ENCODE measurements at places on chromosomes 3 and 15.
A peak's percentile ranks its signal among the peaks of the same experiment; 100 is the strongest.

DNA sequence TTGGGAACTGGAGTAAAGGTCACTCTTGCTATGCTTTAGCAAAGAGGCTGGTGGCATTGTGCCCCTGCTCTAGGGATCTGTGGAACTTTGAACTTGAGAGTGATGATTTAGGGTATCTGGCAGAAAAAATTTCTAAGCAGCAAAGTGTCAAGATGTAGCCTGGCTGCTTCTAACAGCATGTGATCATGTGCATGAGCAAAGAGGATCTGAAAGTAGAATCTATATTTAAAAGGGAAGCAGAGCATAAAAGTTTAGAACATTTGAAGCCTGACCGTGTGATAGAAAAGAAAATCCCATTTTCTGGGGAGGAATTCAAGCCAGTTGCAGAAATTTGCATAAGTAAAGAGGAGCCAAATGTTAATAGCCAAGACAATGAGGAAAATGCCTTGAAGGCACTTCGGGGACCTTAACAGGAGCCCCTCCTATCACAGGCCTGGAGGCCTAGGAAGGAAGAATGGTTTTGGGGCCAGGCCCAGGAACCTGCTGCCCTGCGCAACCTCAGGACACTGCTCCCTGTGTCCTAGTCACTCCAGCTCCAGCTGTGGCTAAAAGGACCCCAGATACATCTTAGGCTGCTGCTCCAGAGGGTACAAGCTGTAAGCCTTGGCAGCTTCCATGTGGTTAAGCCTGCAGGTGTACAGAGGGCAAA, 212.2 kb upstream of the LINGO1 start:
- no peak for DNase-seq

GRCh38 chr3:64021922-64022321, 1.4 kb downstream of the PSMD6 start:
- no peak for DNase-seq

- DNase-seq = no peak
These were observed 200.3 kb upstream of the UMPS start for GRCh38 chr3:124529826-124530571.

- DNase-seq = no peak
These were observed 7.0 kb downstream of the PPCDC start for GRCh38 chr15:75030424-75030823.

DNA sequence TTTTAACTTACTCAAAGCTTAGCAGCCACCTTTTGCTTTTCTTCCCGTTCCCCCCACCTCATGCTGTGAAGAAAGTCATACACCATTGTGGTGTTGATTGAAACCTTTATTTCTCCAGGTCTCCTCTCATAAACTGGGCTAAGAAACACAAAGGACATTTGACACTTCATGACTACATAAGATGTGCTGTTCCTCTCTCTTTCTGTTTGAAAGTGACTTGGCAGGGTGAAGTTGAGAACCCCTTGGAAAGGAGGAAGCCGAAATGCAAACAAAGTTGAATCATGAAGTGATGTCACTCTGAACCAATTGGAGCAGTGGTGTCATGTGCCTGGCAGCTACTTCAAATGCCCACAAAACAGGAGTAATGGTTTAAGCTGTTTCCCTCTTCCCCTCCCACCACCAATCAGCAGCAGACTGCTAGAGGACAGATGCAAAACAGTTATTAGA, 174.7 kb downstream of the IGF1R start:
- no peak for DNase-seq

- no peak for DNase-seq
These were observed 107.6 kb downstream of the TGFBR2 start for GRCh38 chr3:30713885-30714503.

DNA sequence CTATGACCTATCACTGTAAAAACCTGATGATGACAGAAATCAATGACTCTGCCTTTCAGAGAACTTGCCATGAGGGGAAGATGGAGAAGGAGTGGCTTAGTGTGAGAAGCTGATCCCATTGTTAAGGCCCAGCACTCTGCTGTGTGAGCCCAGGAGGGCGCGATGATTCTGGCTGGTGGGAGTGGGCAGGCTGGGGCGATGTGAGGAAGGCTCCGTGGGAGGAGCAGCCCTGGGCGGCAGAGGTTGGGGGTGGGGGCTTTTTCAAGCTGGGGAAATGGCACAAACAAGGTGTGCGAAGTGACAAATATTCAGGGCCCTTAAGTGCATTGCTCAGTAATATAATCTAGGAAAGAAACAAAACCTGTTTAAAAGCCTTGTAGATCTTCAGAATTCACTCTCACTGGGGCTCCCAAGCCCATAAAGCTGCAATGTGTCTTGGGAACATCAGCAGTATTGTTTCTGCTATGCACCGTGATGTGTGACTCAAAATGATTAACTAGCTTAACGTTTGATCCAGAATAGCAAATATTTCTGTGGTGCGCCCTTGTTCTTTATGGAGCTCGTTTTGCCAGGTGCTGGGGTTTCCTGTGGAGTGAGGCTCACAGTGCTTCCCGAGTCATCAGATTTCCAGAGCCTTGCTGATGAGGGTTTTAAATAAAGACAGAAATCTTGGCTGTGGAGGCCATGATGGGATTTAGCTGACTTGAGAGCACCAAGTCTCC, 141.0 kb downstream of the CHDH start:
- no peak for DNase-seq

DNA sequence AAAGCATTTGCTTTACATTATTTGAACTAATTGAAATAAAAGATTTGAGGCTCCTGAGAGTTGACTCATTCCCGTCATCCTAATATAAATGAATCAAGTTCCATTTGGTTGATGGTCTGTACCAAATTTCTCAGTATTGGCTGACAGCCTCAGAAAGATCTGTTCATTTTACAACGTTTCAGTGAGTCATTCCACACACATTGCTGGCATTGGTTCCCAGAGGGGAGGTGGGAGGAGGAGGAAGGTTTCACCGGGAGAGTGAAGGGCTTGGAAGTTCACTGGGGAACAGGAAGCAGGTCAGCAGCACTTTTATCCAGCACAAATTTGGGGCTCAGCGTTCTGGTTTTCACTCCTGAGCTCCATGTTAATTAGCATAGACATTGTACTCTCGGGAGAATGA, 176.7 kb upstream of the CADPS start:
- no peak for DNase-seq

- no peak for DNase-seq
These were observed 93.4 kb downstream of the KCNMB2 start for GRCh38 chr3:178629430-178630178.

GRCh38 chr15:74201710-74202420, 722 bp downstream of the STRA6 start:
- DNase-seq = no peak

GRCh38 chr3:67517781-67518180, 136.6 kb downstream of the SUCLG2 start:
- DNase-seq = no peak

- no peak for DNase-seq
These were observed 40.2 kb downstream of the SMAD6 start for GRCh38 chr15:66742286-66742685.

DNA sequence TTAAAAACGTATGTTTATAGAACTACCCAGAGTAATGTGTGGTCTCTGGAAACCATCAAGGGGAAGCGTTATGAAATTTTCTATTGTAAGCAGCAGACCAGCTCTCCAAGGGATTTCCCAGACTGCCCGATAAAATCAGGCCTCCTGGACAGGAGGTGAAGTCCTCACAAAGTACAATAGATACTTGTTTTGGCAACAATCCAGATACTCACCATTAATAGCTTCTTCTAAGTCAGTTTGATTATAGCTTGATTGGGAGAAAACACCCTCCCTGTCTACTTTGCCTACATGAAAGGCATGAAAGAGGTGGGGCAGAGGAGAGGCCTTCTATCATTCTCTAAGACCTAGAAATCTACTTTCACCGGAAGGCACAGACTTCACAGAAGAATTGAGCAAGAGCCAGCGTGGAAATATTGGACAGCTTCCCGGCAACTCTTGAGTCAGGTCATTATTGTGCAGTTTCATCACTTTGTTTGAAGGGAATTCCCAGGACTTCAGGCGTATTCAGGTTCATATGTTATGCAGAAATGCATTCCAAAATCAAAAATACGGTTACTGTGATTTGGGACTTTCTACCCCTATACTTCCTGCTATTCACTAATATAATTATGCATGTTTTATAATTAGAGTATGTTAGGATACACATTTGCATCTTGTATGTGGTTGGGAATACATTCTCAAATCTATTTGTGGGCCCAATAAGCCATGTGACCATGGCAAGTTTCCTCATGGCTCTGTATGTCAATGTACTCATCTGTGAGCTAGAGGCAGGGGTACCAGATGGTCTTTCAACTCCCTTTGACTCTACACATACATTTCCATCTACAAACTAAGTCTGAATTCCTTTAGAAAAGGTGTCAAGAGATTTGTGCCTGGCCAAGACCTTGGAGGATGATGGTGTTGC, 103.5 kb downstream of the CD47 start:
- no peak for DNase-seq

GRCh38 chr15:31438601-31439265, 112.1 kb downstream of the KLF13 start:
- DNase-seq = no peak

- no peak for DNase-seq
These were observed 497.9 kb upstream of the SGO1 start for GRCh38 chr3:20683910-20684309.

GRCh38 chr3:132803889-132804288, 81.7 kb upstream of the NPHP3 start:
- DNase-seq = no peak

GRCh38 chr3:115715241-115715745, 92.0 kb downstream of the GAP43 start:
- DNase-seq = no peak

- DNase-seq = no peak
These were observed 58.5 kb downstream of the ERC2 start for GRCh38 chr3:56409790-56410189.

GRCh38 chr15:68228143-68228970, 1.2 kb downstream of the CLN6 start:
- no peak for DNase-seq

DNA sequence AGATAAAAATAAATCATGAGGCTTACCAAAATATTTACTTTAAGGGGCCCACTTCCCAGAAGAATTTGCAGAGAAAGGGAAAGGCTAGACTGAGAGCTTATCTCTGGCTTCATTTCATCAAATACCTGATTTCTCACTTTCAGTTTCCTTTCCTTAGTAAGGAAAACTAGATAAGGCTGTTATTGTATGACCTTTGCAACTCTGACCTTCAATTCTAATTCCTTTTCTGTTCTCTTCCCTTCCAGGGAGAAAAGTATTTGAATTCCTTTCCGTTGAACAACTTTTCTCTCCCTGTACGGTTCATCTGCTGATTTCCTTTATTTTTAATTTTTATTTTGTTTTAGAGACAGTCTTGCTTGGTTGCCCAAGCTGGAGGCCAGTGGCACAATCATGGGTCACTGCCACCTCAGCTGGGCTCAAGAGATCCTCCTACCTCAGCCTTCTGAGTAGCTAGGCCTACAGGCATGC, 7.1 kb upstream of the PXK start:
- no peak for DNase-seq

DNA sequence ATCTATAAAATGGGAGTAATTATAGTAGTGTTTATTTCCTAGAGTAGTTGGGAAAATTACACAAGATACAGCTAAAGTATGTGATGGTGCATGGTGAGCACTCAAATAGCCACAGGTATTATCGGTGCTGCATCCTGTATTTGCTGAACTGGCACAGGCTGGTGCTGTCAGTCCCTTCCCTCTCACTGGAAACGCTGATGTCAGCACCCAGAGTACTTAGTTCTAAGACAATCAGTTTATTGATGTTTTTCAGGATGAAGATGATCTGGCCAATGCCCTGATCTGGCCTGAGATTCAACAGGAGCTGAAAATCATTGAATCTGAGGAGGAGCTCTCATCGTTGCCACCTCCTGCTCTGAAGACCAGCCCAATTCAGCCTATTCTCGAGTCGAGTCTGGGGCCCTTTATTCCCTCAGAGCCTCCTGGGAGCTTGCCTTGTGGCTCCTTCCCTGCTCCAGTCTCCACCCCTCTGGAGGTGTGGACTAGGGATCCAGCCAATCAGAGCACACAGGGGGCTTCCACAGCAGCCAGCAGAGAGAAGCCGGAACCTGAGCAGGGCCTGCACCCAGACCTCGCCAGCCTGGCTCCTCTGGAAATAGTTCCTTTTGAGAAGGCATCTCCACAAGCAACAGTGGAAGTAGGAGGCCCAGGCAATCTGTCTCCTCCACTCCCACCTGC, 49.7 kb downstream of the TMEM39A start:
- DNase-seq = no peak

- no peak for DNase-seq
These were observed 34.6 kb upstream of the SPRED1 start for GRCh38 chr15:38217788-38218609.

DNA sequence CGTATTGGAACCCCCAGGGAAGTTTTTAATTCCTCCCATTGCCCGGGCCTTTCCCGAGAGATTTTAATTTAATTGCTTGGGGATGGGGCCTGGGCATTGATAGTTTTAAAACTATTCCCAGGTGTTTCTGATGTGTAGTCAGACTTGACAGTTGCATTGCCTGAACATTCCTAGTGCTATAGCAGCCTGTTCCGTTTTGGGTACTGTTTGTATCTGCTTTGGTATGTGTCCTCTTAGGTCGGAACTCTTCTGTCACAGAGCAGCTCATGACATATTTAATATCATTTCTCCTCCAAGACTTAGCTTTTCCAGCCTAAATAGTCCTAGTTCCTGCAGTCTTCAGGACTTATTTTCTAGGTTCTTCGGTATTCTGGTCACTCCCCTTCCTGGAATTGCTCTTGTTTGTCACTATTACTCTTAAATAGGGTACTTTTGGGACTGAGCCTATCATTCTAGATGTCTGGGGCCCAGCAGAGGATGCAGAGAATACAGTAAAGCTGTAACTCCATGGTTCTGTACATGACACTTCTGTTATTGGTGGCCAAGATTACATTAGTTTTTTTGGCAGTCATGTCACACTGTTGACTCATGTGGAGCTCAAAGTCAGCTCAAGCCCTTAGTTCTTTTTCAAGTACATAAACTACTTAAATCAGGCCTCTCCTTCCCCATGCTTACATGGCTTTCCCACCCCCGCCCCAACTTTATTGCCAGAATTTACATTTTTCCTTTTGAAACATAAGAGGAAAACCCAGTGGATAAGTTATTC, 81.5 kb downstream of the BBX start:
- no peak for DNase-seq

GRCh38 chr15:99437315-99438223, 128.2 kb upstream of the MEF2A start:
- no peak for DNase-seq

GRCh38 chr3:10516544-10517452, 11.4 kb upstream of the ATP2B2 start:
- no peak for DNase-seq

- DNase-seq = no peak
These were observed 439.8 kb upstream of the IL12A start for GRCh38 chr3:159548675-159549335.

- DNase-seq = no peak
These were observed 35.5 kb downstream of the GADL1 start for GRCh38 chr3:30858894-30859389.

- peak; percentile 15 for DNase-seq
These were observed 1.2 kb downstream of the CHST2 start for GRCh38 chr3:143120716-143121240.

Data from stimulated activated CD8-positive, alpha-beta memory T cell treated with anti-CD3 and anti-CD28 coated beads, Interleukin-15, amount 100 ng/mL, for 24 hours (primary cell).